Activated T-cell treated with anti-CD3 and anti-CD28 coated beads, Interleukin-2, amount 50 U/mL, for 72 hours (primary cell): ENCODE measurements at places on chromosomes 3 and 15.

DNA sequence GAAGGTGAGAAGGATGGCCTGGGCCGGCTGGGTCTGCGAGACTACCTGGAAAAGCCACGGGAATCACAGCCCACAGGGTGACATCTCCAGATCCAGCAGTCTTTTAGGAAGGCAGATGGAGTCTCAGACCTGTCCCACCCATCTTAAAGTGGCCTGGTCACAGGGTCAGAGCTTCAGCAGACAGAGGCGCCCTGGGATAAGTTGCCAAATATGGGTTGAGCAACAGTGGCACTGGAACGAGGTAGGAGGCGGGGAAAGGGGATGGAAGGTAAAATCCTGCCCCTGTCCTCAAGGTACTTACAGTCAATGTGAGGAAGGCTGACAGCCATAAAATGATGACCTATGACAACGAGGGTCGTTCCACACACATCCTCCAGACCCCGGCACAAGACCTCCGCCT lies 80.7 kb downstream of the LIPC start:
- no peak for DNase-seq

DNA sequence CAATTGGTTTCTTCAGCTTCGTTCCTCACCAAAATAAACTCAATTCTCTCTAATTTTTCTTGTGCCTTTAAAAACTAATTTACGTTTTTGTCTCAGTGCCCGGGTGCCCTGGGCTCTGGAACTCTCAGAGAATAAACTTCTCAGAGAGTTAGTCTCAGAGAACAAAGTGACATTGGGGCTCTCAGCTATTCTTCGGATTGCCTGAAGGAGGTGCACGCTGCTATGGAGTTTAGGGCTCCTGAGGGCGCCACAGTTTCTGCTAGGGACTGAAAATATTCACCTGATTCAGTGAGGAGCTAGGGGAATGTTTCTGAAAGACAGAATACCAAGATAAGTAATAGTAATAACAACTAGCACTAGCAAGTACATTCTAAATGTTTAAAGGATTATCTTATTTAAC lies 22.7 kb downstream of the ZIC4 start:
- DNase-seq = no peak

- no peak for DNase-seq
Observed at GRCh38 chr15:22960556-22960955, 19.6 kb downstream of the CYFIP1 start.

DNA sequence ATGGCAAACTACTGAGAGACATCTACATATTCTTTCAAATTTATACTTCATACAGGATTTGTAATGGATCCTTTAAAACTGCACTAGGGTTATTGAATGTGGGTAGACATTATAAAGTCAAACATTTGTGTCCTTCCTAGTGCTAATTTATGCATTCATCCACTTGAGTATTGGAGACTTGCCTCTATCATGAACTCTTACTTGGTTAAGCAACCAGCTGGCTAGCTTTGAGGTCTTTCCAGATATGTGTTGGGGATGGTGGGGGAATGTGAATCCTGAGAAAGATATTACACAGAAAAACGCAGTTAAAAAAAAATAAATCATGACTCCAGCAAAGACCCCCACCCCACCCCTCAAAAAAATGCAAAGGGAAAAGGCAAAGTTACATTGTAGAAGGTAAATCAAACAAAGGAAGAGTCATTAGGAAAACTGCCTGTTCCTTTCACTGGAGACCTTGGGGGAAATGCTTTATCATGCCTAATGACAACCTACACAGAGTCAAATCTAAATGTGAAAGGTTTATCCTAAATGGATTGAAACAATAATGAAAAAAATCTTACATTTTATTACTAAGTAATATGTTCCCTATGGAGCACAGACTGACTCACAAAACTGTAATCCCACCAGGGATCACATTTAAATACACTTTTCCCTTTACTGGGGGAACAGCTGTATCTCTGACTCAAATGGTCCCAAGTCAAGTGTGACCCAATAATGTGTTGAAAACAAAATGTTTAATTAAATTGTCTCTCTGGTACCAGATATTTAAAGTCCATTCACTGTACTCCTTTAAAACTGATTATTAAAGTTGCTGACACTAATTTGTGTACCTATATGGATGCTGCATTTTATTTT lies 522.3 kb downstream of the ROBO1 start:
- DNase-seq = no peak

DNA sequence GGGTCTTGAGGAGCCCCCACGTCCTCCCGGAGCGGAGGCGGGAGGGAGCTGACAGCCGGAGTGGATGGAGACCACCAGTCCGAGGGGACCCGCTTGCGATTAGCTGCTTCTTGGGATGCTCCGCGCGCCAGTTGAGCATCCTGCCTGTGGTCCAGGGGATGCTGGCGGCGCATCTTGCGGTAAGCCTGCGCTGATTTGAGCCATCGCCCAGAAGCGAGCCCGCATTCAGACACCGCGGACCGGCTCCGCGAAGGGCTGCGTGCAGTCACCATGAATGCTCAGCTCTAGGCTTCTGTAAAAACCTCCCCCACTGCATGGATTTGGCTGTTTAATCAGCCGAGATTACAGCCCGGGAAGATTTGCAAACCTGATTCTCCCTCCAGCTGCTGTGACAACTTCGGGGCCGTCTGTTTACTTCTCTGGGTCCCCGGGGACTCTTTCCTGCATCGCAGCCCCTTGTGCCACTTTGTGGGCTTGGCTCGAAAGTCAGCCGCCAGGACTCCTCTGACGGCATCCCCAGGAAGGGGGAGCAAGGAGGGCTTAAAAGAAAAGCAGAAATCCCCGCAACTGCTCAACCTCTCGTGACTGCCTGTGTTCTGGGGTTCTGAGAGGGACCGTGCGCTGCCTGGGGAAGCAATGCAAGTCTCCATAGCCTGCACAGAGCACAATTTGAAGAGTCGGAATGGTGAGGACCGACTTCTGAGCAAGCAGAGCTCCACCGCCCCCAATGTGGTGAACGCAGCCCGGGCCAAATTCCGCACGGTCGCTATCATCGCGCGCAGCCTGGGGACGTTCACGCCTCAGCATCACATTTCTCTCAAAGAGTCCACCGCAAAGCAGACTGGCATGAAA lies 171.1 kb downstream of the KCNAB1 start:
- peak; percentile 6 for DNase-seq

DNA sequence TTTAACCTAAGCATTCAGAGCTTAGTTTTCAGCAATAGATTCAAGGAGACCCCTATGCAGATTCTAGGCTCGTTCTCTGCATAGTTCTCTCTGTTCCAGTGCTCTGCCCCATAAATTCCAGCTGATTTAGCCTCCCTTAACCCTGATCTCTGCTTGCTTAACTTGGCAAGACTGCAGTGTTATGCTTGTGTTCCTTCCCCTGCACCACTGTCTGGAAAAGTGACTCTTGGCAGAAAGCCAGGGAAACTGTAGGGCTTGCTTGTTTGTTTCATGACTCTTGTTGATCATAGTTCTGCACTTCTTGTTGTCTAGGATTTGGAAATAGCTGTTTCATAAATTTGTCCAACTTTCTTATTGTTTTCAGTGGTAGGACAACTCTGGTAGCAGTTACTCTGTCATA lies 40.1 kb downstream of the ANAPC13 start:
- no peak for DNase-seq

- DNase-seq = peak; percentile 91
Observed at GRCh38 chr3:101827211-101828174, 21.8 kb upstream of the NFKBIZ start.

DNA sequence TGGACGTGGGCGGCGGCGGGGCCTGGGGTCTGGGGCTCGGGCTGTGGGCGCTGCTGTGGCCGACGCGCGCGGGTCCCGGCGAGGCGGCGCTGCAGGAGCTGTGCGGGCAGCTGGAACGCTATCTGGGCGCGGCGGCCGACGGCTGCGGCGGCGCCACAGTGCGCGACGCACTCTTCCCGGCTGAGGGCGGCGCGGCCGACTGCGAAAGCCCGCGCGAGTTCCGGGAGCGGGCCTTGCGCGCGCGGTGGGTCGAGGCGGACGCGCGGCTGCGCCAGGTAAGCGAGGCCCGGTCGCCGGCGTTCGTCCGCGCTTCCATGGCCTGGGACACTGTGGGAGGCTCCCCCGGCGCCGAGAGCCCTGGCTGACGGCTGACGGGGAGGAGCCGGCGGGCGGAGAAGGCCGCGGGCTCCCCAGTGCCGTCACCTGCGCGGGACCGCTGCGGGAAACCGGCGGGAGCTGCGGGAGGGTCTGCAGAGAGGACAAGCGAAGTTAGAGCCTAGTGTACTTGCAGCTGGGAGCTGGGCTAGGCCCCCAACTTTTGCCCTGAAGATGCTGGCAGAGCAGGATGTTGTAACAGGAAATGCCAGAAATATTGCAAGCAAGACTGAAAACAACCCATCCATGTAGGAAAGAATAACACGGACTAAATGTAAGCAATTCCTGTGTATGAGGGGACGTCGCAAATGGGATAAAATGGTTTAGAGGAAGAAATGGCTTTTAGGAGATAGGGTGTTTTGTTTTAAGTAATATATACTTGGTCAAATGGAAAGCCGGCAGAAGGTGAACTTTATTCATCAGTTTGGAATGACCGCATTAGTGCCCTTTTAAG lies 847 bp downstream of the WHAMM start:
- DNase-seq = peak; percentile 57

DNA sequence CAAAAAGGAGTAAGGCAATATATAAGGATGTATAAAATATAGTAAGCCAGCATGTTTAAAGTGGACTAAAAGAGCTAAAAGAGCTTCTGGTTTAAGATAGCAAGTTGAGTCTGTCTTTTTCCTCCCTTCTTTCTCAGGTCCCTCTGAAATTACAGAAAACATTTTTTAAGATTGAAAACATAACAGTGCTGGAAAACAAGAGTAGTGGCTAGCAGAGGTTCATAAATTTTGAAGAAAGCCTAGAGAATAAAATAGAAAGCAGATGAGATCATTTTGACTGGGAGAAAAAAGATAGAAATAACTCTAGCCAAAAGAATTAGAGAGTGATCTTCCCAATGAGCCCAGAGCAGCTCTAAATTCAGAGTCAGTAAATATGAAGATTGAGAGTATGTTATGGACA lies 41.9 kb downstream of the ATP8B4 start:
- DNase-seq = no peak

- no peak for DNase-seq
Observed at GRCh38 chr15:31831596-31831995, 198.7 kb upstream of the CHRNA7 start.

DNA sequence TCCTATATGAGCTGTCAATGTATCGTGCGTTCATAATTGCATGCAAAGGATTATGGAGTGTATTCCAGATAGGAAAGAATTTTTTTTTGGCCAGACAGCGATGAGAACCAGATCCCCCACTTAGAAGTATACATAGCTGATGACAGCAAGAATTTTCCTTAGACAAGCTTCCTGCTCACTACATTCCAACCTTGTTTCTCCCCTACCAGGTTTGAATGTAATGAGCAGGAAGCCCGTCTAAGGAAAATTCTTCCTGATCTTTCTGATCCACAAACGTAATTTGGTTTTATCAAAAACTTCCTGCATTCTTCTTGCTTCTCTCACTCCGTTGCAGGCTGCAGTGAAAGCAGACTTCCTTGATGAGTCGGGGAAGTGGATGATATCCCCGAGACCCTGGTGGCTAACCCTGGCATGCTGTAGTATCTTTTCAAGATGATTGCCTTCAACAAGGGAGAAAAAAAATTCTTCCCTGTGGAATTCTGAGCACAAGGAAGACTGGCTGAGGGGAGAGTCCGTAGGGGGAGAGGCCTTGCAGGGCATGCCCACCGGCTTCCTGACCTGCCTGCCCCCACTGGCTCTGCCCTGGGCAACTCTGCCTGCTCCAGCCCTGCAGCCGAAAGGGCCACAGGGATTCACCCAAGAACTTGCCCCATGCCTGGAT lies 243.1 kb downstream of the TLE3 start:
- no peak for DNase-seq

- DNase-seq = no peak
Observed at GRCh38 chr15:75830910-75831805, 12.1 kb upstream of the UBE2Q2 start.

DNA sequence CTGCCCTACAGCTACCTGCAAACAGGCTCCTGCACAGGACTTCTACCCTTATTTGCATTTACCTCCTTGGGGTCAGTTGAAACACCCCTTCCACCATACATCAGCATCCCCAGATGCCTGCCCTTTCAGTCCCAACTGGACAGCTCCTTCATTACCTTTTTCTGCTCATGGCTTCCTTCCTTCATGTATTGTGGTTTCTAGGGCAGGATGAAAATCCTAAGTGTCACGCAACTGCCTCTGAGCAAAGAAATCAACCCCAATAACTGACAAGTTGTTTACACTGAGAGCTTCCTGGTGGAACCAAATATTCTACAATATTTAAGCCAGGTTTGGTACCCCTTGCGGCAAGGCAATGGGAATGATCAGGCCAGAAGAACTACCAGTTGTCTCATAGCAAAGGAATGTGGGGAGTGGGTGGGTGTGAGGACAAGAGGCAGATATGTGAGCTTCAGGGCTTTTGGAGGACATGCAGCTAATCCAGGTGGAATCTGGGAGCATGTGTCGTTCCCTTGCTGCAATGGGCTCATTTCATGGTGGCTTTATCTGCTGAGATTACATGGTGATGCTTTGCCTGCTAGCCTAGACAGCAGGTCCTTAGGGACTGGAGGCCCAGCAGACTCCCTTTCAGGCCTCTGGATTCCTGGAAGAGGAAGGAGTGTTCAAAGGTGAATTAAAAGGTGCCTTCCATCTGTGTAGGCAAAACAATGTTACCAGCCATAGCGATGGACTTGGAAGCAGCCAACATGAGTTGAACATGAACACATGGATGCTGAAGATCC lies 34.9 kb downstream of the PPCDC start:
- DNase-seq = no peak

GRCh38 chr15:79265167-79265566 lies 17.4 kb upstream of the ANKRD34C start:
- DNase-seq = no peak

DNA sequence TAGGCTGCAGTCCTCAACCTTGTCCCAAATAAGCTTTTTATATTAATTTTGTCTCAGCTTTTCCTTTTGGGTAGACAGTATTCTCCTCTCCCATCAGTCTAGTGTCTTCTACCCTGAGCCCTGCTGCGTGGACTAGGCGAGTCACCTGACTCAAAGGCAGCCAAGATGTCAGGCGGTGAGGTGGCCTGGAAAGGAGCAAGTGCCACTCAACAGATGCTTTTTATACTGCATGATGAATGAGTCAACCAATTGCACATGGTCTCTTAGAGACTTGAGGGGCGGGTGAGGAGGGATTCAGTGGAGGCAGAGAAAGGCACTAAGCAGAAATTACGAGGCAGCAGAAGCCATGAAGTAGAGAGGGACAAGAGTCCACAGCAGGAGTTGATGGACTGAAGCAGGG lies 95.9 kb downstream of the FRMD4B start:
- DNase-seq = no peak

- DNase-seq = no peak
Observed at GRCh38 chr3:181724192-181724965, 12.7 kb downstream of the SOX2 start.

GRCh38 chr3:60752809-60753208 lies 498.4 kb downstream of the FHIT start:
- DNase-seq = no peak

DNA sequence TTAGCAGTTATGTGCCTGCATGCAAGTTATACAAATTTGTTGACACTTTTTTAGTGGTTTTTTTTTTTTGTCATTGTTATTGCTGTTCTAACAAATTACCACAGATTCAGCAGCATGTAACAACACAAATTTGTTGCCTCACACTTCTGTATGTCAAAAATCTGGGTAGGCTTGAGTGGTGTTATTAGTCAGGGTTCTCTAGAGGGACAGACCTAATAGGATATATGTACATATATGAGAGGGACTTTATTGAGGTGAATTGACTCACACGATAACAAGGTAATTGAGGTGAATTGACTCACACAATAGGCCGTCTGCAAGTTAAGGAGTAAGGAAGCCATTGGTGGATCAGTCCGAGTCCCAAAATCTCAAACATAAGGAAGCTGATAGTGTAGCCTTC lies 15.0 kb upstream of the PLSCR1 start:
- no peak for DNase-seq
